ENCODE measurements at places on chromosomes 2 and 18.

DNA sequence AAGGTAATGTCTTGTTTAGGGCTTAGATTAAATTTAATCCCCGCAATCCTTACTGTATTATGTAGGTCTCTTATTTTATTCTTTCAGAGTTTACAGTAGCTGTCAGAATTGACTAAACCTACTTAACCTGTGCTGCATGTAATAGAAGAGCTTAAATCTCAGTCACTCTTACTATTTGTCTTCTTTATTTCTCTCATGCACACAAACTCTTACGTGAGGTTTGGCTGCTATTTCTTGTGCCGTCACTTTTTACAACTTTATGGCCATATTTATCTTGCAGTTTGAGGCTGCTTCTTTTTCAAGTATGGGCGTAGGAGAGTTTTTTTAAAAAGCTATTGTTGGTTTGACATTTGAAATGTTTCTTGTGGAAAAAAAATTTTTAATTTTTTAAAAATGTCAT lies 12.0 kb downstream of the DNAJC10 start:
- DNase-seq = no peak

GRCh38 chr2:4992226-4992625 lies 700.0 kb upstream of the SOX11 start:
- DNase-seq = no peak

DNA sequence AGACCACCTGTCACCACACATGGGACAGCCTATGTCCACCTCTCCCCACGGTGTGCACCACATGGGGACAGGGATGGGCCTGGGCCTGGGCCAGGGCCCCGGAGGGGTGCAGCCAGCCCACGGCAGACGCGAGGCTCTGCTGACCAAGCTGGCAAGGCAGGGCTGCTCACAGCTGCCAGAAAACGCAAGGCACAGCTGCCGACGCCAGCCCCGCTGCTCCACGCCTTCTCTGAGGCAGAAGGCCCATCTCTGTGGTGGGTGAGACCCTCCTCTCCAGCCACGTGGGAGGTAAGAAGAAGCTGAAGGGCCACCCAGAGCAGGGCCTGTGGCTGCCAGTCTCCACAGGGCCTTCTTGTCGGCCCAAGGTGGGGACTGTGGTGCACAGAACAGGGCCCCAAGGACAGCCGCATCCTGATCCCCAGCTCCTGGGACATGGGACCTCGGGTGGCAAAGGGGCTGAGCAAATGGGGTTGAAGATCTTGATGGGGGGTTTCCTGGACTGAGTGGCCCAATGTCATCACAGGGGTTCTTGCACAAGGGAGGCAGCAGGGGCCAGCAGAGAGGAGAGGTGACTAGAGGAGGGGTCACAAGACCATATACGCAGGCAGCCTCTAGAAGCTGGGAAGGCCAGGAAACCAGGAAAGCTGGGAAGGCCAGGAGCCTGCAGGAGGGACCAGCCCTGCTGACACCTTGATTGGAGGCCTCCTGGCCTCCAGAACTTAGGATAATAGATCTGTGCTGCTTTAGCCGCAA lies 72.3 kb downstream of the NDUFA10 start:
- no peak for DNase-seq

DNA sequence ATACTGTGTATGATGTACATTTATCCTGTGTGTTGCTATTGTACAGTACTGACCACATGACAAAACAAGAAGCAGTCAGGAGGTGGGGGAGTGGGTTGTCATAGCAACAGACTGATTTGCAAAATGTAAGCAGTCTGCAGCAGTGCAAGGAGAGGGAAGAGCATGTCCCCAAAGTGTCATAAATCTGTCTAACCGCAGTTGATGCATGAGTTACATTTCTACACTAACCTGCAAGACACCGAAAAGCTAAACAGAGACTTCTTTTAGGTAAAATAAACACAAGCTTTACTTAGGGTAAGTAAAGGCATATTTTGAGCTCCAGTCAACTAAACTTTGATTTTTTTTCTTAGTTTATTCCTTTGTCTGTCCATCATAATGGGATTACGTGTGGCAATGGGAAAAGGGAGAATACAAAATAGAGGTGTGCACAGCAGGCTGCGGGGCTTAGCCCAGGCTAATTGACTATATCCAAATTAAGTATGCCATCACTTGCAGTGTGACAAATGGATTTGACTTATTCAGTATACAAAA lies 134.5 kb downstream of the MEIS1 start:
- DNase-seq = peak; percentile 82

DNA sequence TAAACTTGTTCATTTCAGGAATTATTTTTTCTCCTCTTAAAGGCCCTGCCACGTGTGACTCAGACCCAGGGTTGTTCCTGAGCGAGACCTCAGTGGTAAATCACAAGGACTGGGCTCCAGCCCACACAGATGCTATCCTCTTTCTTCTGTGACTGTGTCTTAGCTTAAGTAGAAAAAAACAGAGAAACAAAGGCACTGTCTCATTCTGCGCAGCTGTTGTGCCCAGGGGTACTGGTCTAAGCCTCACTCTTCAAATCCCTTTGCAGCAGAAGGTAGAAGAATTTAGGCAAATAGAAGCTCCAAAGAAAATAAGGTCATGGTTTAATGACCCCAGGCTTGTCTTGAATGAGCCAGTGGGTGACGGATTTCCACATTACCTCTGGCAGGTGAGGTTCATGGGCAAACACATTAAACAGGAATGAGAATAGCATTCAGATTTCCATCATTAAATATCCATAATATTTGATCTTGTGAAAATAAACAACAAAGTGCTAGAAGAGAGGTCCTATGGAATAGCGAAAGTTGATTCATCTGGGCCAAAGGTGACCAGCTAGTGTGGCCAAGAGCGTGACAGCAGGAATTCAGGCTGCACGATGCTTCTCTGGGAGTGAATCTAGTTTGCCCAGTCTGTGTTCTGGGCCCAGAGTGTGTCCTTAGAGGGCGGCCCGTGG lies 63.3 kb downstream of the LIPG start:
- DNase-seq = no peak

DNA sequence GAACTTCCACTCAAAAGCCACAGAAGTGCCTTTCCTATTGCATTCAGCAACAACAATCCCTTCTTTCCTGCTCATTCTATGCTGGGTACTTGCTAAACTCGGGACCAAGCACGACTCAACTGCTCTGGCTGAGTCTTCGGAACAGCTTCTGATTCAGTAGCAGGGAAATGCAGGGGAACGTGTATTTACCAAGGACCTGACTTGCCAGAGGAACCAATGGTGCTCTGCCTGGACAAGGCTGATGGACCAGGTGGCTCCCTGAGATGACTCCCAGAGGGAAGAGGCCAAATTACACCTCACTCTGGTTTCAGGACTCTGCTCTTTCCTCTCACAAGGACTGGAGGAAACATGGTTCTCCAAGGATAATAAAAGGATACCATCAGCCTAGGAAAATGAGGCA lies 12.2 kb downstream of the CXCR2 start:
- no peak for DNase-seq

GRCh38 chr2:85327160-85327821 lies 498 bp downstream of the TGOLN2 start:
- no peak for DNase-seq

GRCh38 chr2:38016219-38016618 lies 59.7 kb downstream of the CYP1B1 start:
- no peak for DNase-seq

DNA sequence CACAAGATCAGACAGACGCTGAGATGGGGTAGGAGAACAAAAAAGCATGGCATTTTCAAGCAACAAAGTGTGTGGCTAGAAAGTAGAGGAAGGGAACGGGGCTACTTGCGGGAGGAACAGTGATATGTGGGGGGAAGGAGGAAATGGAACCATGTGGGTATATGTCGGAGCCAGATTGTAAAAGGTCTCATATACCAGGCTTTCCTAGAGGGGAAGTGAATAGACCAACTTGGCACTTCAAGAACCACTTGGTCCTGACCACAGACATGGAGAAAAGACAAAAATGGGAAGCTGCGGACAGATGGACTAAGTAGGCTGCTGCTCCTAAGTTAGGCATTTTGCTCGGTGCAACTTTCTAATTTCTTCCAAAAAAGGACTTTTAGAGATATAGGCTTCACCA lies 196.0 kb downstream of the DCC start:
- no peak for DNase-seq

- DNase-seq = no peak
These were observed 53.9 kb downstream of the RTTN start for GRCh38 chr18:70151614-70152013.

DNA sequence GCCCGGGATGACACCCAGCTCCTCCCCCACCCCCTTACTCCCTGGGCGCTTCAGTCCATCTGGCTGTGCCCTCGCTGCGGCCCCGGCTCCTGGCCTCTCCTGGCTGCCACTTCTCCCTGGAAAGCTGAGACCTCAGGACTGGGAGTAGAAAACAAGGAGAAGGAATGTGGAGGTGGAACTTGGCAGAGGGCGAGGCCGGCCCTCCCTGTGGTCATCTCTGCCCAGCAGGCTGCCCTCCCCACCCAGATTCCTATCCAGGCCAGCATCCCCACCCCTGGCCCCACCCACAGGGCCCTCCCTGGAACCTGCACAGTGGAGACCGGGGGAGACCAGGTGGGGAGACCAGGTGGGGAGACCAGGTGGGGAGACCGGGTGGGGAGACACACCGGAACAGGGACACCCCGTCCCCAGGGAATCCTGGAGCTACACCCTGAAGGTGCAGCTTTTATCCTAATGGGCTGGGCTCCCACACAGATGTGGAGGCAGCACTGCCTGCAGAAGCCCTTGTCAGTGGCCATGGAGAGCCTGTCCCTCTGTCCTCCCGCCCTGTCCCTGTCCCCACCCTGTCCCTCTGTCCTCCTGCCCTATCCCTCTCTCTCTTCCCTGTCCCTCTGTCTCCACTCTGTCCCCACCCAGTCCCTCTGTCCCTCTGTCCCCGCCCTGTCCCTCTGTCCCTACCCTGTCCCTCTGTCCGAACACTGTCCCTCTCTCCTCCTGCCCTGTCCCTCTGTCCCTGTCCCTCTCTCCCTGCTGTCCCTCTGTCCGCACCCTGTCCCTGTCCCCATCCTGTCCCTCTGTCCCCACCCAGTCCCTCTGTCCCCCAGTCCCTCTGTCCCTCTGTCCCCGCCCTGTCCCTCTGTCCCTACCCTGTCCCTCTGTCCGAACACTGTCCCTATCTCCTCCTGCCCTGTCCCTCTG lies 157.1 kb downstream of the PXDN start:
- DNase-seq = no peak

GRCh38 chr2:123513351-123513750 lies 511.7 kb upstream of the CNTNAP5 start:
- no peak for DNase-seq

DNA sequence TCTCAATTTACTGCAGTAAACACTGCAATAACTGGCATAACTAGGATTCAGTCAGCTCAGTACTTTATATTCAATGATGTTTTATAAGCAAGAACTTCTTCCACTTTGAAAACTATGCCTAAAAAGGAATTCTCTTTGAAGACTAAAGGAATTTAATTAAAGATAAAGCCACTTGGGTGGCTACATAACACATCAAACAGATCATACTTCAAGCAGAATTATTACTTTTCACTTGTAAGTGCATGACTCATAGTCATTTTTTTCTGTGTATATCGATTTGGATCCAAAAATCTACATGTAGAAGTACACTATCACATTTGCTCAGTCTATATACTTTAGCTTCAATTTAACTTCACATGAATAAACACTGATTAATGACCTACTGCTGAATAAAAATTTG lies 4.0 kb downstream of the KANSL1L start:
- no peak for DNase-seq

DNA sequence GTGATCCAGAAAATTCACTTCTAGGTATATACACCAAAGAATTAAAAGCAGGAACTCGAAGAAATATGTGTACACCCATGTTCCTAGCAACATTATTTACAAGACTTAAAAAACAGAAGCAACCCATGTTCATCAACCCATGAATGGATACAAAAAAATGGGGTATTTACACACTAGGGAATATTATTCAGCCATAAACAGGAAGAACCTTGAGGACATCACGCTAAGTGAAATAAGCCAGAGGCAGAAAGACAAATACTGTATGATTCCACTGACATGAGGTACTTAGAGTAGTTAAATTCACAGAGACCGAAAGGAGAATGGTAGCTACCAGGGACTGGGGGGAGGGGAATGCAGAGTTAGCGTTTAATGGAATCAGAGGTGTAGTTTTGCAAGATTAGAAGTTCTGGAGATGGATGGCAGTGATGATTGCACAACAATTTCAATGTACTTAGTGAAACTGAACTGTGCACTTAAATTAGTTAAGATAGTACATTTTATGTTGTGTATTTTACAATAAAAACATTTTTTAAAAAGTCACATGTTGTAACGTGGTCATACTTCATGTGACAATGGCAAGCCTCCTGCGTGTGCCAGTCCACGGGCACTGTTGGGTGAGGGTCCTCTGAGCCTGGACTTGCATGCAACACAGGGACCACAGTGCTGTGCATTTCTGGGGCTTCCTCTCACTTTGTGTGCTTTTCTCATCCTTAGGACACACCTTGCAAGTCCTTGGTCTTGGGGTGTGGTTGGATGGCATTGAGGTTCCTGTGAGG lies 206.1 kb upstream of the HDAC4 start:
- no peak for DNase-seq

- no peak for DNase-seq
These were observed 1544.4 kb downstream of the LRP1B start for GRCh38 chr2:140586379-140586778.

DNA sequence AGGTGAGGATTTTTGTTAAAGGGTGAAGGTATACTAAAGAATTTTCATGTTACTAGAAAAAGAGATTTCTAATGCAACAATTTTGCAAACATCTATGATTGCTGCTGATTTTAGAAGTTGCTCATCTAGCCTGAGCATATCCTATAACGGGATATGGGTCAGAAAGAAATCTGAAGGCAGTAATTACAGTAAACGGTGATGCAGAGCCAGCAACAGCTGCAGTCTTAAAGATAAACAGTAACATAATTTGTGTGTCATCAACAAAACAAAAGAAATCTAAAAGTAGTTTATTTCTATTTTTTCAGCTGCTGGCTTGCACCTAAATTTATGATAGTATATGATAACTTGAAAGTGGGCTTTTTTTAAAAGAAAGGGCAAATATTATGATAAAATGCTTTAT lies 215.7 kb downstream of the SLC4A10 start:
- peak; percentile 27 for DNase-seq

GRCh38 chr18:23969664-23970063 lies 44.9 kb upstream of the TTC39C start:
- DNase-seq = no peak

- peak; percentile 48 for DNase-seq
These were observed 61.5 kb upstream of the KLF7 start for GRCh38 chr2:207227062-207227748.

GRCh38 chr2:73931531-73932500 lies 5.1 kb downstream of the DGUOK start:
- no peak for DNase-seq

DNA sequence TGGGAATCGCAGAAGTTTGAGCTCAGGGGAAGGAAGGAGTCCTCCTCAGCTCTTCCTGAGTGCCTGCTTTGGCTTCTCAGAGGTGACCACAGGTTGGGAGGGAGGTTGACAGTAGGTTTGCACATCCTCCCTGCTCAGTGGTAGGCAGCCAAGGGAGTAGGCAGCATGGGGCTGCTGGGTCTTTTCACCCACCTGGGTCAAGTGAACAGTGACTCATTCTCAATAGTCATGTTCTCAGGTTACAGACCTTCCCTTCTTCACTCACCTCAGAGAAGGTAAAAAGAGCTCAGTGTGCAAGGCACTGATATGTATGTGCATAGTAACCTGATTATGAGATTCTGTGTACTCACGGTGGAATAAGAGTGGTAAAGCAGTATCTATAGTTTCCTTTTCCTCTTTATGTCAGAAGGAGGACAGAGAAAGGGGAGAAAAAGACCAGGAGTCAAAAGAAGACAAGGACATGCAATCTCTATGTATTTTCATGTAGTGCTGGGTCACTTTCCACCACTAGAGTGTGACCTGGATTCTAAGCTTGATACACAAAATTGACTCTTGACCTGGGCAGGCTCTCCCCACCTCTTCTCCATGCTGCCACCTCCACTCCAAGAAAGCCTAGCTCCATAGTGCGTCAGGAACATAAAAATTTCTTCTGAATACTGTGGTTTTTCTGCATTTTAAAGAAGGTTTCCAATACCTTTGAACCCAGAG lies 36.5 kb upstream of the ASNSD1 start:
- no peak for DNase-seq
